ENCODE measurements at places on chromosomes 5 and 9.
A peak's percentile ranks its signal among the peaks of the same experiment; 100 is the strongest.

- no peak for DNase-seq
These were observed 15.7 kb upstream of the OBP2B start for GRCh38 chr9:133224762-133225161.

DNA sequence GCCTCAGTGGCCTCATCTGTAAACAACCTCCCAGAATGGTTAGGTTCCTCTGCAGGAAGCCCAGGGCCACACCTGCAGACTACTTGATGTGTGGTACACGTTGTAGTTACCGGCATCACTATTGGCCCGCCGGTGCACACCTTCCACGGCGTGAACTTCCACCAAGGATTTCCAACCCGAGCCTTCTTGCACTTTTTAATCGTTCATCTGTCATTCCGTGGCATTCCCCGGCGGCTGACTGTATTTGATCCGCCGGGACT is 5.3 kb upstream of the TRIM41 start:
- DNase-seq: no peak

DNA sequence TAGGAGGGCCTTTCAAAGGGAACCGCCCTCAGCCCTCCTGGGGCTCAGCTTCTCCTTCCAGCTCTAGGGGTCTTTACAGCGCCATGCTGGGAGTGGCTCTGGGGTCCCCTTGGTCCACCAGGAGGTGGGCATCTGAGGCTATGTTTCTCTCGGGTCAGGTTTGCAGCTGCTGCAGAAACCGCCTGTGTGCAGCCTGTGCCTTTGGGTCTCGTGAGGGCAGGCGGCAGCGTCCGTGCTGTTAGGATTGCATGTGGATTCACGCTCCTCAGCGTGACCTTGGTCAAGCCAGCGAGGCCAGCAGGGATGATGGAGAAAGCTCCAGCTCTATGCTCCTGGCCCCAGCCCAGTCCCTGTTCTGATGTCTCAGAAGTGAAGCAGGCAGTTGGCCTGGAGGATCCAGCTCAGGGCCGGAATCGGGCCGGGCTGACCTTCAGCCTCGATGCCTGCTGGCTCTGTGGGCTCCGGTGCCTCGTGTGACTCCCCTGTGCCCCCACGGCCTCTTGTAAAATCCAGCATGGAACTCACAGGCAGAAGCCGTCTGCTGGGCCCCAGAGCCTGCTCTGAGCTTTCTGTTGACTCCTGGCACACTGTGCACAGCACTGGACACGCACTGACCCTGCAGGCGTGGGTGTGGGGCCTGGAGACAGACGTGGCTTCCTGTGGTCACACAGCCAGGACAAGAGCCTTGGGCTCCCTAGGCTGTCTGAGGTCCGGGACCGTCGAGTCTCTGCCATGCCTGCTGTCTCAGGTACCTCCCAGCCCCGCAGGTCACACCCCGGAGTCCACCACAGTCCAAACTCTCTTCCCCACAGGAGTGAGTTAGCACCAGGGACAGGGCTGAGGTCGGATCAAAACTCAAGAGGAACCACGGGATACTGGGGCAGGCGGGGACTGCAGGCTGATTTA is 54.3 kb downstream of the TRIP13 start:
- DNase-seq: peak; percentile 48

DNA sequence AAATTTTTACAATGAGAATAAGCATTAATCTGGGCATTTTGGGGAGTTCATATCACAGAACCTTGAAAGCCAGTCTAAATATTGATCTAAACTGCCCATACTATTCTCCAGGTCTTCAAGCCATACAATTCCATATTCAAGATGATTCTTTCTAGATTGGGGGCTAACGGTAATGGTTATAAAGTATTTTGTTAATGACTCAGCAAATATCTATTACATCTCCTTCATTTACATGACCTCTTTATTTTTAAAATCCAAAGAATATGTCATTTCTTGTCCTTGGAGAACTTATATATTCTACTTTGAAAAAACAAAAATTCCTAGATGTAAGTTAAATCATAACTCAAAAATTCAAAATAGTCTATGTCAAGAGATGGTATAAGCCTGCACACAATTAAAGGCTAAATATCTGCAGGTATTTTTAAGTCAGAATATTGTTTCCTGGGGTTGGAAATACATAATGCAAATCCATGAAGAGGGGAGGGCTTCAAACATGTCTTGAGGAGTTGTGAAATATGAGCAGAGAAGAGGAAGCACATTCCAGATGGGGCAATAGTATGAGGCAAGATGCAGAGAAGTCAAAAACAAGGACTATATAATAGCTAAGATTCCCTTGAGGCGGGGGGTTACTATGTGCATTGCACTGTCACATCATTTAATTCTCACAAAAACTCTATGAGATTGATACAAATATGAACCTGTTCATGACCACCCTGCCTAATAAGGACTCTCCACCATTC is 526.4 kb downstream of the NR2F1-AS1 start:
- no peak for DNase-seq

GRCh38 chr5:135128361-135128760 is 94.3 kb upstream of the PITX1 start:
- DNase-seq: no peak

DNA sequence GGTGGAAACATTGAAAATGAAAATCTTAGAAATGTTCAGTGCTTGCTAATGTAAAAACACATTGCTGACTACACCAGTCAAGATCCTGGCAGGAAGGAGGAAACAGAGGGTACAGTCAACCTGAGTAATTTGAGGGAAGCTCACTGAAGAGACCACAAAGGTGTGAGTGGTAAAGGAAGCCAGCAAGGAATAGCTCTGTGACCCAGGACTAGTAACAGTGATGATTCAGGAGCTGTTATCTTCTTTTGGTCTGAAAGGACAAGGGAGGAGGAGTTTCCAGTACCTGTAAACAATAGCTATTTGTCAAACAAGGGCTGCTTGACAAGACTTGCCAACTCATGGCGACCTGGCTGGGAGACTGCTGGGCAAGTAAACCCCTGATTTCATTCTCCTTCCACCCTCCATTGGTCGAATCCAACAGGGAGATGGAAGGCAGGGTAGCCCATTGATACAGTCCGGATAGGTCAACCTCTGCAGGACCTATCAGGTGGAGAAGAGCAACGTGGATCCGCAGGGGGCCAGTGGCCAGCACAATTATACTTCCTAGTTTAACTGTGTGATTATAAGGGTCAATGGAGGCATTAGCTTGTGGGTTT is 68.1 kb downstream of the MAMDC2 start:
- no peak for DNase-seq

DNA sequence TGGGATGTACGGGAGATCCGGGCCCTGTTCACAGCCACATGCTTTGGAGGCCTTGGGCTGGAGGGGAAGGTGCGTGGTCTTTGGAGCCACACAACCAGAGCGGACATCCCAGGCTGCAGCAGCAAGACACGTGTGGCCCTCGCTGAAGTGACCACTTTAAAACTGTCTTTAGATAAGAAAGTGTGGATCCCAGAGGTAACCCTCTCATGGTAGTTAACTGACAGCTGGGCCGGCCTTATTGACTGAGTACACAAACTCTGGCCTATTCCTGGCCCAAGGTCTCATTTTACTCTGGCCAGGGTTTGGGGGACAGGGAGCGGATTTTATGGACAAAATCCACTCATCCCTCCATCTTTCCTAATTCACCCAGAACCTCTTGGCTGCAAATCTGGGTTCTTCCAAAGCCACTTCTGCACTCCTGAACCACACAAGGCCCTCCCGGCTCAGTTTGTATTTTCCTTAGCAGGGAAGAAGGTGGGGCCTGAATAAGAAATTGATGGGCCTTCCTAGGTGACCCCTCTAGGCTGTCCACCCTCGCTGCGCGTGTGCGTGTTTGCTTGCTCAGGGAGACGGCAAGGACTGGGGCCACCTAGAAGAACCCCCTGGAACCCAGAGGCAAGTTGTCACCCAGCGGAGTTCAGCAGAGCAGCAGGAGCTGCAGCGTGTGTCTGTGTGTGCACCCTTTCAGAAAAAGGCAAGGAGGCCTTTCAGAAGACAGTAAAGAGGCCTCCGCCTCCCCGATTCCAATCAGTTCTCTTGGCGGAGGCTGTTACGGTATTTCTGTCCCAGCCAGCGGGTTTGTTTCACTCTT is 73.3 kb upstream of the ORM1 start:
- DNase-seq: no peak

DNA sequence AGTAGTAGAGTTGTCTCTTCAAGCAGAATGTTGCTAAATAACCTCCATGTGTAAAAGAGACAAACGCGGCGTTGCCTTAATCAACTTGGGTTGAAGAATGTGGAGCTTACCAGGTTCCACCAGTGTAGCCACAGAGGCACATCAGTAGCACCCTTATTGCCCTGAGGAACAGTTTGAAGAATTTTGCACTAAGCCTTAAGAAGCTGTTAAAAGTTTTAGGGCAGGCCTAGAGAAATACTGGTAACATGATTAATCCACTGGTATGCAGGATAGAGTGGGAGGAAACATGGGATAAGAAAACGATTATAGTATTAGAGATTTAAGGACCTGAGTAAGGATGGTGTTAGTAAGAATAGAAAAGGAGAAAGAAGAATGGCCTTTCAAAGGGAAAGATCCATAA is 100.6 kb downstream of the ZCCHC7 start:
- no peak for DNase-seq

DNA sequence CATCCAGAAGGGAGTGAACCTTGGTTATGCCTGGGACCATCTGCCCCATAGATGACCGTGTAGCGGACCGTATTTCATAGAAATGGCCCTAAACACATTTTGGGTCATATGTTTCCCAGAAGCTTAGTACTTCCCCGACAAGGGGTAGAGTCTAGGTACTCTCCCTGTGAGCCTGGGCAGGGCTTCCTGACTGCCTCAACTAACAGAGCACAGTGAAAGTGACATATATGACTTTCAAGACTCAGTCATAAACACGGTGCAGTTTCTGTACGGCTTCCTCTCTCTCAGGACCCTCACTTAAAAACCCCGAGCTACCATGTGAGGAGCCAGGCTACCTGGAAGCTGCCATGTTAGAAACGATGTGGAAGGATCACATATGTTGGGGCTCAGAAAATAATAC is 20.9 kb downstream of the C9orf57 start:
- no peak for DNase-seq

GRCh38 chr9:131668439-131669268 is 71.2 kb downstream of the RAPGEF1 start:
- DNase-seq: peak; percentile 69

DNA sequence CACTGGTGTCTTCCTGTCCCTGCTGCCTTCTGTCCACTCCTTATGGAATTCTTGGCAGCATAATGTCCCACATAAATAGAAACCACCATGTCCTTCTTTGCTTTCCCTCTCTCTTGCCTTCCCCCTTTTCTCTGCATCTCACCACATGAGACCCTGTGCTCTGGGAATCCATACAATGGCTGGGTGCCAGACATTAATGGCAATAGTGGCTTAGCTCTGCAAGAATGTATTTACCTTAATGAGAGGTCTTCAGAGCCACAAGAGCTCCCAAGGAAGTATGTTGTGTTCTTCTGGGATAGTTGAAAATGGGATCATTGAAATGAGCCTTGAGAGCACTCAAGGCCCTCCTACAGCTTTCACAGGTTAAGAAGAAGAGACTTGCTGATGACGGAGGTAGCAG is 58.7 kb downstream of the ADAMTS16 start:
- DNase-seq: no peak

- no peak for DNase-seq
These were observed 51.4 kb downstream of the COL23A1 start for GRCh38 chr5:178538741-178539229.

GRCh38 chr9:116209414-116210116 is 56.0 kb downstream of the PAPPA start:
- DNase-seq: no peak

- DNase-seq: no peak
These were observed 179.0 kb downstream of the EBF1 start for GRCh38 chr5:158920736-158921135.

- no peak for DNase-seq
These were observed 78.7 kb downstream of the RFX3 start for GRCh38 chr9:3447143-3447542.

- DNase-seq: no peak
These were observed 89.1 kb downstream of the PDZD2 start for GRCh38 chr5:31728039-31728438.

DNA sequence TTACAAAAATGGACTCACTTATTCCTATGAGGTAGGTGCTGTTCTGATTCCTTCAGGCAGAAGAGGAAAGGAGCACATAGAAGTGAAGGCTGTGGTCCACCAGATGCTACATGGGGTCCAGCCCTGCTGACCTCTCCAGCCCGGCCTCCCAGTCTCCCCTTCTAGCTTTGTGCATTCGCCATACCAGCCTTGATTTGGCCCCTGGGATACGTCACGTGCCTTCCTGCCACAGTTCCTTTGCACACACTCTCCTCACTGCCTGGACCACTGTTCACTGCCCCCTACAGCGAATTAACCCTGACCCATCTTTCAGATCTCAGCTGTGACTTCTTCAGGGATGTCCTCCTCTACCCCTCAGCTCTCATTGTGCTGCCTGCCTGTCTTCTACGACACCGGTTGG is 32.6 kb downstream of the FGF1 start:
- DNase-seq: no peak

DNA sequence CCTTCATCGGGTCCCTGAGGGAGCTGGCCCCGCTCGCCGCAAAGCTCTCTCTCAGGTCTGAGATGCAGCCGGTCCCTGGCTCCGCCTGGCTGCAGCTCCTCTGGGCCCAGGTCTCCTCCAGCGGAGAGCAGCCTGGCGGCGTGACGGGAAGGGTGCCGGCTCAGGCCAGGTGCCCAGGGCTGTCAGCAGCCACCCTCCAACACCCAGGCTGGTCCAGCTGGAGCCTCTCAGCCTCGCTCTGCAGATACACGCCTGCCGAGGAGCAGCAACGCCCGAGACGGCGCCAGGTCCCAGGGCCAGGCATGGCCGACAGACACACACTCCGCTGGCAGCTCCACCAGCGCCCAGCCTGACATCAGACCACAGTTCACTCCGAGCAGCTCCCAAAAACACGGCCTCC is 25.6 kb downstream of the FAM163B start:
- no peak for DNase-seq

GRCh38 chr9:95478335-95478734 is 38.4 kb downstream of the PTCH1 start:
- DNase-seq: no peak

DNA sequence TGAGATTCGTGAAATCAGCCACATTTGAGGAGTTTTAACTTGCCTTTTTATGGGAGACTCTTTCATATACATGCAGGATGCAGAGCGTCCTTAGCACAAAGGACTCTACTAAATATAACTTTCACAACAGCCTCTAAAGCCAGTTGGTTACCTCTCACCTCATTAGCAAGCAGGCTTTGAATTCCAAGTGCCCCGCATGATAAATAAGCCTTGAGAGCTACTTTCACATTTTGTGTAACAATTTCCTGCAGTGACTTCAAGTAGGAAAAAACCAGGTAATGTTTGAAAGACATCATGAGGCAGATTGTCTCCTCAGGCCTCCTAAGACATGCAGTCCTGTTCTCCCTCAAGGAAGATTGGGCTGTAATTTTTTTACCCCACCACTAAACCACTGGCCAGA is 50.5 kb downstream of the RALGPS1 start:
- no peak for DNase-seq
